ENCODE measurements at places on chromosomes 2 and 18.

- DNase-seq = no peak
Measured at GRCh38 chr18:22167091-22167470, 2.3 kb upstream of the GATA6 start.

DNA sequence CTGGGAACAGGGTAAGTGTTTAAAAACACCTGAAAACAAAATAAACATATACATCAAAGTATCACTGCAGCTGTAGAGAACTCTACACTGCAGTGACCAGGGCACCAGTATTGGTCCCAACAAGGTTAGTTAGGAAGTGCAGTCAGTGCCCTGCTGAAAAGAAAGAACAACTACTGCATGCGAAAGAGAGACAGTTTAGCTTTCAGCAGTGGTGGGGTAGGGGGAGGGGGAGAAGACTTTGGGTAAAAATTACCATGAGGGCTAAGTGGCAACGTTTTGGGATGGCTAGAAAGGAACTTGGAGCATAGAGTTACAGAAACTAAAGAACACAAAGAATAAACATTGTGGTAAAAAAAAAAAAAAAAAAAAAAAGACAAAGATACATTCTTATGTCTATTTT, 112.1 kb downstream of the UPP2 start:
- no peak for DNase-seq

DNA sequence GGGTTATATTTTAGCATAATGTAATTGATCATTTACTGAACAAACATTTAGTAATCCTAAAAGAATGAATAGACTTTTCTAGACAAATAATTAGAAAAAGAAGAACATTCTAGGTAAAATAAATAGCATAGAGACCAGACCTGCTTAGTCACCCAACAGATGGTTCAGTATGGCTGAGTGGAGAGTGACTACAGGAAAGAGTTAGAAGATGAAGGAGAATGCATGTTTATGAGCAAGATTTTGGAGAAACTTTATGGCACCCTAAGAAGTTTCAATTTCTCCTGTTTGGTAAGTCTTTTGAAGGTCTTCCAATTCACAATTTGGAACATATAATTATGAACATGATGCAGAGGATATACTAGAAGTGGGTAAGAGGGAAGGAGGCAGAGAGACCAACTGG, 32.9 kb downstream of the FAP start:
- DNase-seq = no peak

- DNase-seq = no peak
Measured at GRCh38 chr2:44450082-44450481, 88.3 kb downstream of the CAMKMT start.

- no peak for DNase-seq
Measured at GRCh38 chr2:39772086-39772811, 6.8 kb downstream of the THUMPD2 start.

DNA sequence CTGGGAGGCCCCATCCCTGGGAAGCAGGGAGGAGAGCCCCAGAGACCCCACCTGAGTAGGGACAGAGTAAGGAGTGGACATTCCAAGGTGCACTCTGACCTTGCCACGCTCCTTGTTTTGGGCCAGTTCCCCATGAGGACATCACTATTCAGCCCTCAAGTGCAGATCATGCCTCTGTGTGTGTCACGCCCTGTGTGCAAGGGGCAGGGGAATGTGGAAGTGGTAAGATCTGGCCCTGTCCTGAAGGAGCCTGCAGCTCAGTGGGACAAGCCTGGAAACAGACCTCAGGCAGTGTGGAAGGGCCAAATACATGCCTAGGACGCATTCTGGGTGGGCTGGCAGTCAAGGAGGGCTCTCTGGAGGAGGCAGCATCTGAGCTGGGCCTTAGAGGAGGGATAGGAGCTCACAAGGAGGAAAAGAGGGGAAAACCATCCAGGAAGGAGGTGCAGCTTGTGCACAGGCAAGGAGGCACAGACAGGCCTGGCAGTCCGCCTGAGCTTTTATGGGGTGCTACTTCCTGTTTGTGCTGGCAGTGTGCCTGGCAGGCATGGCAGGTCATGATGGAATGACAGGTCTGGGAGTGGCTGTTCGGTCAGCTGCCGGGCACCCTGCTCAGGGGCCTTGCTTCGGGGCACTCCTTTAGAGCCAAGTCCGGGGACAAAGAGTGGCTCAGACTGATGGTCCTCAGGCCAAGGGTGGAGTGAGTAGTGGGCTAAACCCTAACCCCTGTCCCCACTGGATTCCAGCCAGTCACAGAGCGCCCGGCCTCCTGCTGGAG, 3.3 kb downstream of the KLHL30 start:
- DNase-seq = no peak

GRCh38 chr2:85783796-85784195, 30.0 kb downstream of the ATOH8 start:
- no peak for DNase-seq

GRCh38 chr2:71613403-71613952, 160.1 kb downstream of the DYSF start:
- no peak for DNase-seq

DNA sequence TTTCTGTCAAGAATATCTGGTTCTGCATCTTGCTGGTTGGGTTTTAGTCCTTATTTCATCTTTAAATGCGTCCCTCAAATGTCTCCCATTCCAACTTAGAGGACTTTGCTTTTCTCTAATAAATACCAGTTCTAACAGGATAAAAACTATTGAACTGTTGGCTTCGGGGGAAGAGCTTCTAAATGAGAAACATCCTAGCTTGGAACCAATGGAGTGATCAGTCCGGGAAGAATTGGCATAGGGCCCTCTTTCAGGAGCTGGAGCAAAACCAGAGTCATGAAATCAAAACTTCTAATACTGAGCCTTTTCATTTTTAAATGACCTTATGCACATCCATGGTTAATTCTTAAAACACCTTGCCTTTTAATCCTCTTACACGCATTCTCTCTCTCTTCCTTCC, 401.6 kb upstream of the SMIM21 start:
- no peak for DNase-seq

DNA sequence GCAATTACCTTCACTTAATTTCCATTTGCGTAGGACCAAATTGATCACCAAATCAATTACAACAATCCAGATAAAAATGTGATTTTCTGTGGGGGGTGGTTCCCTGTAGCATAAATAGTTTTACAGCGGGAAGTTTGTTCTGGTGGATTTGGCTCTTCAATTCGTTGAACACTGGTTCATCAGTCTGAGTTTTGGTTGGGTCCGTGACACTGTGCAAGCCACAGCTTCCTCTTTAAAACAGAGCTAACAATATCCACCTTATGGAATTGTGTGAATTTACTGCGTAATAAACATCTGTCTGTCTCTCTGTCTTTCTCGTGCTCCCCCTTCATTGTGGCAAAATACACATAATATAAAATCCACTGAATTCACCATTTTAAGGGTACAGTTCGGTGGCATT, 310.8 kb downstream of the TGIF1 start:
- no peak for DNase-seq

- no peak for DNase-seq
Measured at GRCh38 chr2:200322607-200323006, 16.1 kb downstream of the SPATS2L start.

GRCh38 chr18:9822587-9823185, 63.1 kb upstream of the TXNDC2 start:
- DNase-seq = no peak

DNA sequence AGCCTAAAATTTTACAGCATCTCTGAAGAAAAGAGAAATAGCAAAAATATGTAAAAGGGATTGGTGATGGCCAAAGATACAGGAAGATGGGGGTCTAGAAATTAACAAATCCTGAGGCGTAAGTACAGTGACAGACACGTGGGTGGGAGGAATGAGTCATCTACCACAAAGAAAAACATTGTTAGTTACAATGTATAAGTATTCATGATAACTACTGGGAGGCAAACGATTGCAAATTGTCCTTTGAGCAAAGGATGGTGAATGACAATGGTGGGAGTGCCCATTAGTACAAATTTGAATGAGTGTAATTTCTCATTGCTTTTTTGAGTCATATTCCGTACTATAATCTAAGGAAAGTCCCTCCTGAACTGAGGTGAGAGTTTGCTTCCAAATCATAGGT, 809.0 kb upstream of the FAM98A start:
- DNase-seq = no peak

GRCh38 chr2:1446301-1446700, 33.0 kb downstream of the TPO start:
- DNase-seq = no peak

GRCh38 chr2:49265471-49265870, 111.2 kb upstream of the FSHR start:
- DNase-seq = no peak

- DNase-seq = no peak
Measured at GRCh38 chr2:28338831-28339321, 53.8 kb upstream of the FOSL2 start.

- DNase-seq = no peak
Measured at GRCh38 chr2:70145851-70146739, 44.7 kb downstream of the C2orf42 start.

DNA sequence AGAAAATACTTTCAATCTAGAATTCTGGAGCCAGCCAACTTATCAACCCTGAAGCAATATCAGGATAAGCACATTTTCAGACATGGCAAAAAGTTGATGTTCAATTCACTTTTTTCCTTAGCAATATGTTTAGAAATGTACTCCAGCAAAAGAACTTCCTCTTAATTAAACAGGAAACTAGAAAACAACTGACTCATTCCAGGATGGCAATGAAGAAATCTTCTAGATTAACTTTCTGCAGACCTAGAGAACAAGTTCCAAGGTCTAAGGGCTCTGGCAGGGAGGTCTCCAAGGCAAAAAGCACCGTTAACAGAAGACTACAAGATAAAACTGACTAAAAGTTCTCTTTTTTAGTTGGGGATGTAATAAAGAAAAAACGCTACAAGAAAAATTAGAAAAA, 69.2 kb upstream of the VWC2L start:
- no peak for DNase-seq

GRCh38 chr2:64298161-64298560, 153.9 kb upstream of the PELI1 start:
- DNase-seq = no peak

DNA sequence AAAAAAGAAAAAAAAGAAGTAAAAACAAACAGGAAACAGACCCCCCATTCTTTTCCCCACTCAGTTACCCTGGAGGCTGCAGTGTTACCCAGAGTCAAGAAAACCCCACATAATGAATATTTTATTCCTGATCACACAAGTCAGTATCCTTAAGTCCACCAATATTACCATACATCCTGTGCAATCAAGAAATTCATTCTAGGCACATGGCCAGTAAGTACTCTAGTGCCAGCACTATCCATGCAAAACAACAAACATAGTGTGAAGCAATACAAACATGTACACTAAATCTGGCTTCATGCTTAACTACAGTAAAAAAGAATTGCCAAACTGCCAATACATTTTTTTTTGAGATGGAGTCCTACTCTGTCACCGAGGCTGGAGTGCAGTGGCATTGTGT, 111.6 kb downstream of the FAM168B start:
- DNase-seq = no peak

- no peak for DNase-seq
Measured at GRCh38 chr2:58594175-58594574, 353.1 kb upstream of the FANCL start.

DNA sequence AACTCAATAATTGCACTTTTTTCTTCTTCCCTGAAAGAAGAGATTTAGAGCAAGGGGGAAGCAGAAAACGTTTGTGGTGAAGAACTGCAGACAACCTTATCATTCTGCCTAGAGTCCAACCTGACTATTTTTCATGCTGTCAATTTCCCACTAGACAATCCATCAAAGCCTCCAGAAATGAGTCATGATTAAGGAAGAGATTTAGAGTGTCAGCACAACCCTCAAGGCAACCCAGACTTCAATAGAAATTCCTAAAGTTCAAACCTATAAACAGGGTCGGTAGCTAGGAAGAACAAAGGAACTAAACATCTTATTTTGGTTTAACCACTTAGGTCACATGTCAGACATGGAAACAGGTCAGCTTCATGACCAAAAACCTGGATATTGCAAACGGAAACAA, 86.9 kb downstream of the SLC25A12 start:
- no peak for DNase-seq

All from naive thymus-derived CD8-positive, alpha-beta T cell (primary cell).